ENCODE measurements at places on chromosomes 16 and 17. TPM values are rescaled to one million over a fixed set of nuclear protein-coding genes. Genes with fewer than 3 reads are reported as not detected.

SDK2 gene
- 10.6 TPM for polyA plus RNA-seq

MYH8 gene
- 0.64 TPM for polyA plus RNA-seq

ADGRG3 gene
- polyA plus RNA-seq = 0.32 TPM

NEUROD2 gene
- polyA plus RNA-seq = not detected

RASD1 gene
- polyA plus RNA-seq = 1.3 TPM

DNA sequence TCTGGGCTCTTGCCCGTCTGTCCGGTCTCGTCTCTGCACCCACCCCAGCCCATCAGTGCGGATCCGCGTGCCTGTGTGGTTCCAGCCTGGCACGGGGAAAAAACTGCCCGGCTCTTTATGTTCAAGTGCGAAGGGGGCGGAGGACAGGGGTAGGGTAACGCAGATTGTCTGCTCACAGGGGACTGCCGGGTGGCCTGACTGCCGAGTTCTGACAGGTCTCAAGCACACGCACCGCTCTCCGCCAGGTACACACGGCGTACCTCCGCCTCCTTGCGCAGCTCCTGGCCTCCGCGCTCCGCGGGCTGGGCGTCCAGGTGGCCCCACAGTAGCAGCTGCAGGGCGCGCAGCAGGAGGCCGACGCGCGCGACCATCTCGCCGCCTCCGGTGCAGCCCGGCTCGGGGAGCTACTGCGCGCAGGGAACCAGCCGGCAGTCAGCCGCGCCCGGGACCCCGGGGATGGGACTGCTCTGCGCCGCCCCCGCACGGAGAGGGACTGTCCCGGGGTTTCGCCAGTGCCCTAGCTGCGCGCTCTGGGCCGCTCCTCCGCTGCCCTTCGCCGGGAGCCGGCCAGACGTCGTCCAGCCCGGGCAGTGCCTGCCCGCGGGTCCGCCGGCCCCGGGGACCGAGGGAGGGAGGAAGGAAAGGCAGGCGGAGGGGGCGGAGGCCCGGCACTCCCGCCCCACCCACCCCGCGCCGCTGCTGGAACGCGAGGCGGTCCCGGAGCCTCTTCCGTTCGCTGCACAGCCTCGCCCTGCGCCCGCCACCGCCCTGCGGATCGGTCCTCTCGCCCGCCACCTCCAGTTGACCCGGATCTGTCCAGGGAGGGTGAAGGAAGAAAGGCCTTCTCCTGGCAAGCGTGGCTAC lies at the start of gene MMP28:
Gene MMP28 (minus strand): TSS at position 635 of the 864 bp plus-strand sequence. CDS start 264 bp downstream, at position 371.
- DNase-seq = no peak

GRCh38 chr17:77480509-77481215 lies 339.9 kb downstream of the SEC14L1 start:
- no peak for DNase-seq

DNA sequence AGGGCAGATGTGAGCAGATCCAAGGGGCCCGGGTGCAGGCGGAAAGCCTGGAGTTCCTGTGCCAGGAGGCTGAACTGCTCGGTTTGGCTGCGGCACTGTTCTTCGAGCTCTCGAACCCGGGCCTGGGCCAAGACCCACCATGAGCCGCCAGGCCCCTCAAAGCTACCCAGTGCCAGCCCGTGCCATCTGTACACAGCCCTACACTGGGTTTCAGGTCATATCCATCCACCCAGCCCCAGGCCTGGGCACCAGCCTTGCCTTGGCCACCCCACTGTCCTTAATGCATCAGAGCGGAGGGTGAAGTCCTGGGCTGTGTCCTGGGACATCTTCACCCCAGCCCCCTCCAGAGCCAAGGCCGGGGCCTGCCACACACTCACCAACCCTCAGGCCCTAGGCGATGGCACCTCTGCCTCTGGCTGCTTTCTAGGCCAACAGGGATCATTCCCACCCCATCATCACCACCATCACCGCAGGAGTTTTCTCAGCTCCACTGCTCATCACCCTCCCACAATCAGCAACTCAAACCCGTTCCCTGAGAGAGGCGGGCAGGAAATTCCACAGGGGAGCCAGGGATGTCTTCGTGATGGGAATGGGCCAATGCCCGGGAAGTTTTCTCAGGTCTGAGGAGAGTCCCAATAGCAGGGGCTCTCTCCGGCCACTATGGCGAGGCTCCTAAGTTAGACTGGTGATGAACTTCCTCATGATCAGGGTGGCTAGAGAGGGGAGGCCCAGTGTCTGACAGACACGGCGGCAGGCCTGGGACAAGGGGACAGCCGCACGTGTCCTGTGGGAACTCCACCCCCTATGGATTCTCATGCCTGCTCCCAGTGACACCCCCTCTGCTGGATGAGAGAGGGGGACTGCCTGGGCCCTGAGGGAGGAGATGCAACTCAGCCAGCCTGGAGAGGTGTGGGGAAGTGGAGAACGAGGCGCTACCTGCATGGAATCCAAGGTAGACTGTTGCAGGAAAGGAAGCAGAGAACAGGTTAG lies 9.1 kb downstream of the TSPOAP1 start:
- no peak for DNase-seq

GRCh38 chr16:87140211-87141200 lies 176.7 kb downstream of the C16orf95 start:
- DNase-seq = no peak

DNA sequence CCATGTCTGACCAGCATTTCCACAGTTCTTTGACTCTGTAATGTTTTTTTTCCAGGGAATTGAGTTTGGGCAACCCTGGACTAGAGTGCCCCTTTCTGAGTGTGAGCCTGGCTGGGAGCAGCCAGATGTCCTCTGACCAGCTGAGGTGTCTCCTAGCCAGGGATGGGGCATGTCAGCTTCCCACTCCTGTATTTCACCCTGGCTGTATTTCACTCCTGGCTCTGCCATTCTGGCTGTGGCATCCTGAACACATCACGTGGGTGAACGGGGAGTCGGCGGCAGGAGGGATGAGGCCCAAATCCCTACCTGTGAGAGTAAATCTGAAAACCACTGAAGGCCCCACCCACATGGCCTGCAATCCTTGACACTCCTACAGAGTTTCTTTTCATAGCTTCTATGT lies 31.3 kb downstream of the KDM8 start:
- no peak for DNase-seq

DNA sequence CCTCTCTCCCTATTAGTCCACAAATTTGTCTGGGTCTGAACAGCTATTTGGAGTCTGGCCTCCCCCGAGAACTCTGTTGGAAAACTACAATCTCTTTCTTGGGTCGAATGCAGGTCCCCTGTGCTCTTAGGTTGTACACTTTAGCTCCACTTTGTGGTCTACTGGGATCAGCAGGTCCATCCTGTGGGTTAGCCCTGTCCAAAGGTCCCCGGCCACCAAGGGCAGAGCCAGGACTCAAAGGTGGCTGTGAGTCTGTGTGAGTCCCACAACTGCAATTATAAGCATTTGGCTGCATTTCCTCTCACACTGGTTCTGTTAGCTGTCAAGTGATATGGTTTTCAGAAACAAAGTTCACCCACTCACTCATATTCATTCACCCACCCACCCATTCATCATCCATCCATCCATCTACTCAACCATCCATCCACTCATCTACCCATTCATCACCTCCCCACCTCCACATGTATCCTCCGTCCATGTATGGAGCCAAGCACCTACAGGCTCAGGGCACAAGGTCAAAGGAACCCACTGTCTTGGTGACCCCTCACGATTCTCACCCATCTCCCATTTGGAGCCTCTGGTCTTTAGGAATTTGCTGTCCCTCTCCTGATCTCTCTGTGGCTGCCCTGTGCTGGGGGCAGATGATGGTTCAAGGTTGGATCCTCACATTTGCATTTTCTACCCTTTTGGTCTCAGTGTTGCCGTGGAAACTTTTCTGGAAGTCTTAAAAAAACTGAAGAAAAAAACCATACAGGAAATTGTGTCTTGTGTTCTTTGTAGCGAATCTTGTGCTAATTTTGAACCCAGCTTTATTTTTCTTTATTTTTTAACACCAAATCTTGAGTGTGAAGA lies 45.8 kb downstream of the IRF8 start:
- DNase-seq = no peak

Measured in left renal cortex interstitium (tissue), 4 donors.